ENCODE measurements at places on chromosomes 2 and 18. TPM values are rescaled to one million over a fixed set of nuclear protein-coding genes. Genes with fewer than 3 reads are reported as not detected.

CPO gene
- total RNA-seq = 0.28 TPM

EMILIN1 gene
- 121 TPM for total RNA-seq

DAPL1 gene
- total RNA-seq = not detected

HOXD1 gene
- 0.48 TPM for total RNA-seq

CCDC74A gene
- total RNA-seq = 14.1 TPM
